ENCODE measurements at places on chromosomes 16 and 17.

DNA sequence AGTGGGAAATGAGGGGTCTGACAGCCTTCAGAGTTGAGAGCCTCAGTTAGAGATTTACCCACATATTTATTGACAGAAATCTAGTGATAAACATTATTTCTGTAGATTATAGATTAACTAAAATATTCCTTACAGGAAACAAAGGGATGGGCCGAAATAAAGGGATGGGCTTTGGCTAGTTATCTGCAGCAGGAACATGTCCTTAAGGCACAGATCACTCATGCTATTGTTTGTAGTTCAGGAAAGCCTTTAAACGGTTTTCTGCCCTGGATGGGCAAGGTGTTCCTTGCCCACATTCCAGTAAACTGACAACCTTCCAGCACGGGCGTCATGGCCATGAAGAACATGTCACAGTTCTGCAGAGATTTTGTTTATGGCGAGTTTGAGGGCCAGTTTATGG, 154.8 kb upstream of the TOM1L1 start:
- DNase-seq: no peak

DNA sequence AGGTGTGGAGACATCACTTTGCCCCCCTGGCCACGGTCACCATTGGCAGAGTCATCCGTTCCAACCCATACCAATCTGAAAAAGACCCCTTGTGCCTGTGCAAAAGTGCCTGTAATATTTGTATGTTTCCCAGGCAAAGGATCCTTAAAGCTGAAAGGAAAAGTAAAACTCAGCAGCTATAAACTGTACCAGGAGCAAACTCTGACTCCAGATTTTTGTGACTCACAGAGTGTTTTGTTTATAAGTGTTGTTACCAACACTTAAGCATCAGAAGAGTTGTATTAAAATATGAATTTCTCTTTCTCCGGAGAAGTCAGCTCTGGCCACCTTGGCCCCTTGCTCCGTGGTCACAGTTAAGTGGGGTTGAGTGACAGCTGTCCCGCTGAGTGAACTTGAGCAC, 75.9 kb downstream of the IRX6 start:
- DNase-seq: no peak

- DNase-seq: peak; percentile 37
Measured at GRCh38 chr16:47492428-47493377, 31.6 kb downstream of the PHKB start.

- no peak for DNase-seq
Measured at GRCh38 chr17:79258041-79258440, 183.4 kb downstream of the ENGASE start.

- DNase-seq: no peak
Measured at GRCh38 chr16:27111486-27111885, 44.8 kb downstream of the C16orf82 start.

GRCh38 chr17:2853283-2854142, 57.3 kb downstream of the RAP1GAP2 start:
- DNase-seq: no peak

- DNase-seq: no peak
Measured at GRCh38 chr16:27827765-27828164, 235.7 kb downstream of the GSG1L start.

DNA sequence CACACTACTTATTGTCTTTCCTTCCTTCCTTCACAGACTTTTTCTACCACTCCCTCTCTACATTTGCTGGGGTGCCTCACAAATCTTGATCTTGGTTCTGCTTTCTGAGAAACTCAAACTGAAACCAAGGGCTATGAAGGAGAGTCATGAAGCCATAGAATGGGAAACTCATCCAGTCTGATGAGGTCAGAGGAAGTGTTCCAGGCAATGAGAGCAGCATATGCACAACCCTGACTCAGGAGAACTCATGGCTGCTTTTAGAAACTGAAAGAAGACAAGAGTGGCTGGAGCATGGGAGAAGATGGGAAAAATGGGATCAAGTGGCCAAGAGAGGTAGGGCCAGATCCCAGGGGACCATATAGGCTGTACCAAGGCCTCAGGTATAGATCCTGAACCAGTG, 130.0 kb upstream of the TOX3 start:
- no peak for DNase-seq

GRCh38 chr17:39461926-39462569, 762 bp downstream of the CDK12 start:
- DNase-seq: no peak

DNA sequence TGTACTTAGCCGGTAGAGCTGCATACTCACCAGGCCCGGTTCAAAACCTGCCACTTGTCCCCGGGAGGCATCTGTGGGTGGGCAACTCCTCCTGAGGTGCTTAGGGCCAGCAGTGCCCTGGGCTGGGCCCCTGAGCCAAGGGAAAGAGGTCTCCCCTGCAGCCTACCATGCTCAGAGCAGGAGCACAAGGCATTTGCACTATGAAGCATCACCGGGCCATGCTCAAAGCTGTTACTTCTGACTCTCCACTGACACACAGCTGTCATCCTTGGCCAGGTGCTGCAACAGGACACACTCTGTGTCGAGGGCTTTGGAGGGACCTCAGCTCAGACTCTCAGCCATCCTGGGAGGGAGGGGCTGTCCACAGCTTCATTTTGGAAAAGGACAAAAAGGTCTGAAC, 37.2 kb downstream of the SLC38A8 start:
- DNase-seq: no peak

DNA sequence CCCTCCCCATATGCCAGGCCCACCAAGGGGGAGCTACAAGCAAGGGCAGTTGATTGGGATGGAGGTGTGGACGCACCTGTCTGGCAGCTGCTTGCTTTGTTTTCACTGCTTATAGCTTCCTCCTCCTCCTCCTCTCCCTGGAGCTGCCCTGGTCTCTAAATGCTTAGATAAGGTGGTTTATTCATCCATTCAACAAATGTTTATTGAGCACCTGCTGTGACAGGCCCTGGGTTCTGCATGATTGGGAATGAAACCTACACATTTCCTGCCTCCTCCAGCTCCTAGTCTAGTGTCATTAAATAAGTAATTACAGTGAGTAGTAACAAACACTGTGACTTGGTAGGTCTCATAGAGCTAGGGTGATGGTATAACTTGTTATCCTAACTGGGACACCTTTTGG, 17.4 kb upstream of the MAP3K14 start:
- no peak for DNase-seq

DNA sequence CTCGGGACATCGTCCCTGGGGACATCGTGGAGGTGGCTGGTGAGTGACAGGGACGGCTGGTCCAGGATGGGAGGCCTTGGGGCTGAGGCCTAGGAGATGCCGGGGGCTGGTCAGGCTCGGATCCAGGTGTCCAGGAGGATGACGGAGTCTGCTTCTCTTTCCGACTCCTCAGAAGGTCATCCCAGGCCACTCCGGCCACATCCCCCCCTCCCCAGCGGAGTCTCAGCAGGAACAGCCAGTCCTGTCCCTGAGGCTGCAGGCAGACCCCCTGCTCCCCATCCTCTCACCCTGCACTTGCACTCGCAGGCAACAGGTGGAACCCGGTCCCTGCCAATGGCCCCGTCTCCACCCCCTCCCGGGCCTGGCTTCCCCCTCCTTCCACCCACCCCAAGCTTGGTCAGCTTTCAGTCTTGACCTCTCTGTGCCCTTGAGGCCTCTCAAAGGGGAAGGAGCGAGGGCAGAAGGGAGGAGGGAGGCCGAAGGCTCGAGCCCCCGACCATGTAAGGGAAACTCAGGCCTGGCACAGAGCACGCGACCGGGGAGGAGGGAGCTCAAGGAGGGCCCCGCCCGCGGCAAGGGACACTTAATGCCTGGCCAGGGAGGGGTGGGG, 4.4 kb downstream of the ATP2A1 start:
- DNase-seq: no peak

GRCh38 chr17:70862295-70862694, 693.0 kb downstream of the KCNJ2 start:
- no peak for DNase-seq

DNA sequence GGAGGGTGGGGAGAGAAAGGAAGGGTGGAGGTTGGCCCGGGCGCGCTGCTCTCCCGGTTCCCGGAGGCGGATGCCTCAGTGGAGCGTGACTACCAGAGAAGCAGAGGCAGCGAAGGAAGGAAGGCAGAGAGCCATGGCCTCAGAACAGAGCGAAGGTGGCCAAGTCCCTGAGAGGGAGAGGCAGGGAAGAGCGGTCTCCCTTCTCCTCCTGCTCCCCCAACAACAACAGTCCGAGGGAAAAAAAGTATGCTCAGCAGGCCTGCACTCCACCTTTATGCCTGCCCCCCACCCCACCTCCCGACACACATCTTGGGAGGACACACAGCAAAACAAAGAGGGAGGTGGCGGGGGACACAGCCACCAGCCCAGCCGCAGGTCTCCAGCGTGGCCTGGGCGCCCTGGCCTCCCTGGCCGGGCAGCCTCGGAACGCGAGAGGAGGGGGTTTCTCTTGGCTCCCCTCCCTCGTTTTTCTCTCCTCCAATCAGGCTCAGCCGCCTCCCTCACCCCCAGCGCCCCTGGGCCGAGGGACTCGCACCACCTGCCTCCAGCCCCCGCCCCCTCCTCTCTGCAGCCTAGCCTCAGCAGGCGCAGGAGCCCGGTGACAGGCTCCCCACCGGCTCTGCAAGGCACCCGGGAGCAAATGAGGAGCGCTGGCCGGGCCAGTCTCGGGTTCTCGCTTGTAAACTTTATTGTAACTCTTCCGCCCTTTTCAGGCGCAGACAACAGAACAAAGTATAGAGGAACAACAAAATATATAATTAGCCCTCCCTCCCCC, 1.1 kb upstream of the HOXB7 start:
- DNase-seq: no peak

- no peak for DNase-seq
Measured at GRCh38 chr17:42555122-42555622, 2.4 kb downstream of the HSD17B1 start.

All from CD4-positive, alpha-beta T cell treated with Interleukin-15 for 1 hour (primary cell).